ENCODE measurements at places on chromosomes 2 and 18.

DNA sequence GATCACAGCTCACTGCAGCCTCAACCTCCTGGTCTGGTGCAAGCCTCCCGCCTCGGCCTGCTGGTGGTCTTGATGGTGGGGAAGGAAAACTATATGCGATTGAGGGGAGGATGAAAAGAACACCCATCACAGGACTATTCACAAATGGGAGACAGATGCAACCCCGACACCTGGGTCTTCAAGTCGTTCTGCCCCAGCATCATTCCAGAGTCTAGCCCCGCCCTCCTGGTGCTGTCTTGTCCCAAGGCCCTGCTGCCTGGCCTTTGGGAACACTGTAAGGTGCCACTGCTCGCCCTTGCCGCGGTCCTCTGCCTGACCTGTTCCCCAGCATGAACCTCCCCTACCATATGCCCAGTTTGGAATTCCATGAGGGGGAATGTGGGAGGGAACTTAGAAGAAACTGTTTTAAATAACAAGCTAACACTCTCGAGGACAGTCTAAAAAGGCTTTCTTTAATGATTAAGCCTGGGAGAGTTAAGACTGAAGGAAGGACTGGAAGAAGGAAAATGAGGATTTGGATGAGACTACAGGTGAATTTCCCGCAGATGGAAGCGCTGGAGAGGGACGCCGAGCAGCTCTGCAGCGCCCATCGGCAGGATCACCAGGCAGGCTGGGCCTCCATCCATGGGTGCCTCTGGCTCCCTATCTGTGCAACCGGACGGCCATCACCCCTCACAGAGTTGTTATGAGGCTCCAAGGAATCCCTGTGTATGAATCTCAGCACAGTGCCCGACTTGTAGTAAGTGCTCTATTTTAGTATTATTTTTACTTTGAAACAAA lies 75.0 kb downstream of the MEX3C start:
- no peak for DNase-seq

DNA sequence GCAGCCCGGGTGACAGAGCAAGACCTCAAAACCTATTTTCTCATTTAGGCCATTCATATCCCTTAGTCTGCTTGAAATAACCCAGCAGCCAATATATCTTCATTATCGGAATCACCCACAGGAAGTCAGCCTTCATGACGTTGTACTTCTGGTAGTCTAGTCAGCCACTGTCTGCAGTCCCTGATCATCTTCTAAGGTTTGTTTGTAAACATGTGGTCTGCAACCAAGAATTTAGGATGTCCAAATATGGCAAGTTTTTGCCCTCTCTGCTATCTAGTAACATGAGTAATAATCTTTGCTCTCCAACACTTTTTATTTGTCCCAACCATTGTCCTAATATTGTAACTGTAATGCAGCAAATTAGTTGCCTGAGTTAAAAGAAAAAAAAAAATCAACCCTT lies 92.5 kb downstream of the PRPF40A start:
- DNase-seq: no peak

DNA sequence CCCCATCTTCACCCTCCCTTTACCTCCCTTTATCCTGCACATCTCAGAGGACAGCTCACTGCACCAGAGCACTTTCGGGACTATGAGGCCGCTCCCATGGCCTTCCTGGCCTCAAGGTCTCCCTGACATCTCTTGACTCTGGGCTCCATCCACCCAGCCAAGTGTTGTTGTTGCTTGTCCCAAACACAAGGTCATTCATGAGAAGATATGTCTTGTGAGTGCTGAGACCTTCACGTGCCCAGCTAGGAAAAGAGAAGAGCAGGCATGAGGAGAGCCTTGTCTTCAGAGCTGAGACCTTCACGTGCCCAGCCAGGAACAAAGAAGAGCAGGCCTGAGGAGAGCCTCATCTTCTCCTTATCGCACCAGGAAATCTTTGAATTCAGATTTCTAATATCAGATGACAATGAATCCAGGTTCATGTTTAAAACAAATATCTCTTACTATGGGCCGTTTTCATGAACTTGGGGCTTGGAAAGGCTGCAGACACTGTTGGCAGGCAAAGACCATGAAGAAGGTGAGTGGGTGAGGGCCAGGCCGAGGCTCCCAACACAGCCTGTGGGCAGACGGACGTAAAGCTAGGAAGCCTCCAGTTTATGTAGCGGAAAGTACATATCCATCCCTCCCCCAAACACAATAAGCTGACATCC lies 256.1 kb downstream of the NDUFA10 start:
- no peak for DNase-seq

DNA sequence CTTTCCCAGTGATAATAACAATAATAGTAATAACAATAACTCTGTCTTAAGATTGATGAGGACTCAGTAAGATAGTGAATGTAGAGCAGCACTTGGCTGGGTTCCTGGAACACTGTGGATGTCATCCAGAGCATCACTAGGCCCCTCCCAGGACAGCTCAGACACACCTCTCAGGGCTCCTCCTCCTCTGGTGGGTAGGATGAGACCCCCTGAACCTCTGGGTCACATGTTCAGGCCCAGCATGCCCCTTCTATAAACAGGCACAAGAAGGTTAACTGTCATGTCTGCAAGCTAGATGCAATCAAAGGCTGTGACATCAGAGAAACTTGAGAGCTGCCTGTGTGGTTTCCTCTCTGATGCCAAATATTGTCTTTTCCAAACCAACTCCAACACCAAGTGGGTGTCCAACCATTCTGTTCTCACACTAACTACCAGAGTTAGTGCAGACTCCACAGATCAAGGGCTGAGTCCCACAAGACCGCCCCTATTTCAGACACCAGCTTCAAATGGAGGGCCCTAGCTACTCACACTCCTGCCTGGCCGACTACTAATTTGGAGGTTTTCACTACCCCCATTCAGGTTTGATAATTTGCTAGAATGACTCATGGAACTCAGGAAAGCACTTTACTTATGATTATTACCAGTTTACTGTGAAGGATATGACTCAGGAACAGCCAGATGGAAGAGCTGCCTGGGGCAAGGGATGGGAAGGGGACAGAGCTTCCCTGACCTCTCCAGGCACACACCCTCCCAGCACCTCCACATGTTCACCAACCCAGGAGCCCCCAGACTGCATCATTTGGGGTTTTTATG lies 46.4 kb upstream of the BZW1 start:
- DNase-seq: no peak

DNA sequence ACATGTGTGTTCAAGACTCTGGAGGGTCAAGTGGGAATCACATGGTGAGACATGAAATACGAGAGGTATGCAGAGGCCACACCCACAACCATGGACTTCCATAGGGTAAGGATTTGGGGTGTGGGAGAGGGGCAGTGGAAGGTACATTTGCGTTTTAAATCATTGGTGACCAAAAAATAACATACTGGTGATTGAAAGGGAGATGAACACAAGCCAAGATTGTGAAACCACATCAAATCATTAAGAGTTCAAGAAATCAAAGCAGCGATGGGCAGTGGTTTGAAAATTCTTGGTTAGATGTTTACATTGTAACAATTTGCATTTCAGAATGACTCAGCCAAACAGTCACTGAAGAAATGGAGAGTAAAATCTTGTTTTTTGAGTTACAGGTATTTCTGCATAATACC lies 1.9 kb upstream of the CABYR start:
- no peak for DNase-seq

GRCh38 chr2:112092286-112093041 lies 37.4 kb downstream of the TMEM87B start:
- DNase-seq: no peak

GRCh38 chr2:176554101-176555048 lies 285.1 kb downstream of the MTX2 start:
- DNase-seq: peak; percentile 29

- no peak for DNase-seq
Measured at GRCh38 chr2:88582030-88582429, 45.2 kb downstream of the EIF2AK3 start.

GRCh38 chr2:8870441-8870840 lies 33.0 kb upstream of the KIDINS220 start:
- DNase-seq: no peak

GRCh38 chr2:113807721-113808120 lies 51.3 kb upstream of the SLC35F5 start:
- no peak for DNase-seq

GRCh38 chr2:38436227-38436664 lies 59.2 kb upstream of the ATL2 start:
- DNase-seq: no peak

DNA sequence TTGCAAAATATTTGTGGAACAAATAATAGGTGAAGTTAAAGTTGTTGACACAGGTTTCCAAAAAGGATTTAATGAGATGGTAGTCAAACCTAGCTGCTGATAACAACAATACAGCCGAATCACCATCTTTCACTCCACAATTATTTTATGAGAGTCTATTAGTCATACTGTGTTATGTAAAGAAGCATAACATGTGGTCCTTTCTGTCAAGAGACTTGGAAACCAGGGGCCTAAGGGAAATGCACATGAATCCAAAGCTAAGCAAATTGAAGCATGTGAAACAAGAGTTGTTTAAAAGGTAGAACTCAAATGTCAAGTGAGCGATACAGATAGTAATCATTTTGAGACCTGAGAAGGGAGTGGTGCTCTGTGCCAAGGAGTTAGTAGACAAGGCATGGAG lies 16.0 kb downstream of the CD28 start:
- no peak for DNase-seq

GRCh38 chr2:132875193-132875592 lies 205.2 kb upstream of the LYPD1 start:
- DNase-seq: no peak

GRCh38 chr2:215695861-215696260 lies 260.0 kb upstream of the FN1 start:
- no peak for DNase-seq

GRCh38 chr2:48434101-48434500 lies 95.9 kb upstream of the STON1 start:
- no peak for DNase-seq

DNA sequence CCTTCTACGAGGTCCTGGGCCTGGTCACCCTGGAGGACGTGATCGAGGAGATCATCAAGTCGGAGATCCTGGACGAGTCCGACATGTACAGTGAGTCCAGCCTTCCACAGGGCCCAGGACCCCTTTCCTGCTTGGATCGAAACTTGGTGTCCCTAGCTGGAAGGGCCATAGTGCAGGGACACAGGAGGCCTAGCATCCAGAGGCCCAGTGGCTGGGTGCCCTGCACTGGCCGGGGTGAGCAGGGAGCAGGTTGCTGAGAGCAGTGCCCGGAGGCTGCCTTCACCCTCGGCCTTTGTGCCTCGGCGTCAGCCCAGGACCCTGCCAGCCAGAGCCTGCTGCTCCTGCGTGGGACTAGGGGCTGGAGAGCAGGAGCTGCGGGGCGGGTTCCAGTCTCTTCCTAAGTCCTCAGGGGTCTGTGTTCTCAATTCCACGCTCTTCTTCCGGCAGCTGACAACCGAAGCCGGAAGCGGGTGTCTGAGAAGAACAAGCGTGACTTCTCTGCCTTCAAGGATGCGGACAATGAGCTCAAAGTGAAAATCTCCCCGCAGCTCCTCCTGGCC lies 18.9 kb upstream of the CNNM3 start:
- no peak for DNase-seq

DNA sequence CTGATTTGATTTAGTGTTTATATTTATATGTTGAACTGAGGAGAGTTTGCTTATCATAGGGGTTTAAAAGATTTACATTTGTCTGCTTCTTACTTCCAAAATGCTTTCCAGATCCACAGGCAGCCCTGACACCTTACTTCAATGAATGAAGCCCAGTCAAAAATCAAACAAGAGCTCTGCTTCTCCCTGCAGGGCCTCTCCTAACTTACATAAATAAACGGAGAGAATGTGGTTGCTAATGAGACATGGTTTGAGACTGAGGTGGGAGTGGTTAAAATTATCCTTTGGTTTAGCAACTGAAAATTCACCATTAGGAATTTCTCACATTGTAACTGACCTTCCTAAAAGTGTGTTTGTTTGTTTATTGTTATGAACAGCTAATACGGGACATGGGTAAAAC lies 612.3 kb upstream of the FANCL start:
- no peak for DNase-seq

GRCh38 chr2:106705877-106706276 lies 180.1 kb downstream of the ST6GAL2 start:
- no peak for DNase-seq

DNA sequence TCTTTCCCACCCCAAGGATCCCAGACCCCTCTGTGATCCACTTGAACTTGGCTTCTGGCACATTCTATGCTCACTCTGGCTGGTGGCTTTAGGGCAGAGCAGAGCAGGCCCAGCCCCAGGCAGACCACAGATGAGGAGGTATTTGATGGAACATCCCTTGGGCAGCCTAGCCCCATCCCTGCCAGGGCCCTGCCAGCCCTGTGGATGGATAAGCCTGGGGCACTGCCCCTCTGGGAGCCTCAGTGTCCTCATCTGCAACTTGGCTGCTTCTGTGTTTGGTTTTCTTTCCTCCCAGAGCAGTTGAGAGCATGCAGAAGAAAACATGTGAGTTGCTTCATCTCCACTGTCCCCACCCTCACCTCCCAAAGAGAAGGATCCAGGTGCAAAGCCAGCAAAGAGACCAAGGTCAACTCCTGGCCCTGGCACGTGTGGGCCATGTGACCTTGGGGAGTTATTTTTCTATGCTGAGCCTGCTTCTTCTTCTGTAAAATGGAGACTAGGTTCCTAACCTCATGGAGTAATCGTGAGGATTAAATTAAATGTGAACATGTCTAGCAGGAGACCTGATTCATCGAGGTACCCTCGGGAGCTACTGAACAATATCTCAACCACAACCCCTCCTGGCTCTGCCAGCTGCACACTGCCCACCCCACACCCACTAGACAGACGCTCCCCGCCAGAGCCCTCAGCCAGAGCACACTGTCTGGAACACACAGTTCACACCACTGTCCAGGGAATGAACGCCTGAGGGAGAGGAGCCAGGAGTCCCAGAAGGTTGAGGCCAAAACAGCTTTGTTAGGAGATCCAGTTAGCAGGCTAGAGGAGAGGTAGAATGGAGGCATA lies 14.6 kb upstream of the TNS1 start:
- DNase-seq: no peak

All from GM18507 (cell line).